ENCODE measurements at places on chromosomes 7 and 10.
A peak's percentile ranks its signal among the peaks of the same experiment; 100 is the strongest.

DNA sequence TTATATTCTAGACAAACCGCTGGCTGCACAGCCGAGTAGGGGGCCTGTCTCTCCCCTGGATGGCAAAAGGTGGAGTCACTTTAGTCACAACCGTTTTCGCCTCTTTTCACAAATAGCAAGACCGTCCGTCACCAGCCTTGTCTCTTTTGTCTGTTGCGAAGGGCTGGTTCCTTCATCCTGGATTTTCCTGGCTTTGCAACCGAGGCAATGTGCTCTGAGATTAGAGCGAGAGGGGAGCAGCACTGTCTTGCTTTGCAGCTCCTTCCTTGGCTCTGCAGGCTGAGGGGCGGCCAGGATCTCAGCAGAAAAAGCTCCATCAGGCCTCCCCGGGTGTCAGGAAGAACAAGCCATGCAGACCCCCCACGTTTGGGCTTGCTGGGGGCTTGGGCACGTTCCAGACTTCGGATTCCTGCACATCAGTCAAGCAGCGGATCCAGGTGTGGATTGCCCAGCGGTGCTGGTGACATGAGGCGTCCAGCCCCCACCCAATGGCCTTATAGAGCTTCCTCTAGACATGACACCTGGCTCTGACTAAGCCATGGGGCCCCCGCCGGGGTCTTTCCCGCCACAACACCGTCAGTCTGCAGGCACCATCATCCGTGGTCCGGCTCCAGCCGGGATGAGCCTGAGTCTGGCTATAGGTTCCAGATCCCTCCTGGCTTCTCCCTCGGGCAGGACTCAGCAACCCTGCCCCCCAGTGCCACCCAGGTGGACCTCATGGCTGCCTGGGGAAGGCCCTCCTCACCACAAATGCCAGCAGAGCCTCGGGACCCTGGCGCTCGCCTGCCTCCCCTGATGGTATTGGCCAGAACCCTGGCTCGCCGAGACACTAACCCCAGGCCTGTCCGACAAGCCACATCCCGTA is 467.6 kb upstream of the FOXK1 start:
- DNase-seq = no peak

DNA sequence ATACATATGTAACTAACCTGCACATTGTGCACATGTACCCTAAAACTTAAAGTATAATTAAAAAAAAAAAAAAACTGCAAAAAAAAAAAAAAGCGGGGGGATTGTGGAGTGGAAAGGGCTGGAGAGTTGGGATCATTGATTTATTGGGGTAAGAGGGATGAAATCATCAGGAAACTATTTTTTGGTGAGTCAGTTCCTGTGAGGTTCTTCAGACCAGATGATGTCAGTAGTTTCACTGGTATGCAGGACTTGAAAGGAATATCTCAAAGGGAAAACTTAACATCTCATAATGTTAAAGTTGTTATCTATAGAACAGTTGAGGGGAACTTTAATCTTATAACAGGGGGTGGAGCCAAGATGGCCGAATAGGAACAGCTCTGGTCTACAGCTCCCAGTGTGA is 32.6 kb upstream of the TECTB start:
- DNase-seq = no peak

DNA sequence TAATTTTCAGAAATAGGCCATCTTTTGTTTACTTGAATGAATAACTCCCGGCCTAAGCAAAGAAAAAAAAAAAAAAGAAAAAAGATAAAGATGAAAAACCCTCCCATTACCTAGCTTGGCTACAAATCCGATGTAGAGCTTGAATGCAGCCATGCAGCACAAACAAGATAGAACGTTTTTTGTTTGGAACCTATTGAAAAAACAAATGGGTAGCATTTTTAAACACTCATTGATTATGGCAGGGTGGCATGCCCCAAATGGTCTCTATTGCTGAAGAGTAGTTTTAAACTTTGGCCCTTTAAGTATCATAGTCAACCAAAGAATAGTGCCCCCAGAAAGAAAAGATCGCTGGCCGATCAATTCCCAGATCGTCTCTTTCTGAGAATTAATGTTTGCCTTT is 84.4 kb downstream of the VTI1A start:
- no peak for DNase-seq

- DNase-seq = no peak
These were observed 86.5 kb upstream of the GRB10 start for GRCh38 chr7:50869108-50869725.

- no peak for DNase-seq
These were observed 14.8 kb upstream of the CD36 start for GRCh38 chr7:80623503-80624252.

DNA sequence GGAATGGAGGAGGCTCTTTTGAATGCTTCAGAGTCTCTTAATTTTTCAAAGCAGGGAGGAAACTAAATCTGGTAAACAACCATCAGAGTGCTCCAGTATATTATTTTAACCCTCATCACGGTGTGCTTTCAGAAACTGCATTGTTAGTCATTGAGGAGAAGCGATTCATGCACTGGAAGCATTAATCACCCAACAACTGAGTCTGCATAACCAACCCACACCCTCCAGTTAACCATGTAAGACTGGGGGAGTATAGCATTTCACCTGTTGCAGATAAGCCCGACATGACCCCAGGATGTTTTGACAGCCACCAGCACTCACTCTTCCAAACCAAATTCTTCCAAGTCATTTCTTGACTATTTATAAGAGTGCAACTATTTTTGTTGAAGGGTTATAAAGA is 257.6 kb downstream of the GATA3 start:
- DNase-seq = no peak

GRCh38 chr10:14879124-14879927 is 660 bp downstream of the SUV39H2 start:
- peak; percentile 19 for DNase-seq

- no peak for DNase-seq
These were observed 858.7 kb downstream of the REEP3 start for GRCh38 chr10:64379898-64380297.

GRCh38 chr10:15188603-15189002 is 20.1 kb upstream of the NMT2 start:
- no peak for DNase-seq

DNA sequence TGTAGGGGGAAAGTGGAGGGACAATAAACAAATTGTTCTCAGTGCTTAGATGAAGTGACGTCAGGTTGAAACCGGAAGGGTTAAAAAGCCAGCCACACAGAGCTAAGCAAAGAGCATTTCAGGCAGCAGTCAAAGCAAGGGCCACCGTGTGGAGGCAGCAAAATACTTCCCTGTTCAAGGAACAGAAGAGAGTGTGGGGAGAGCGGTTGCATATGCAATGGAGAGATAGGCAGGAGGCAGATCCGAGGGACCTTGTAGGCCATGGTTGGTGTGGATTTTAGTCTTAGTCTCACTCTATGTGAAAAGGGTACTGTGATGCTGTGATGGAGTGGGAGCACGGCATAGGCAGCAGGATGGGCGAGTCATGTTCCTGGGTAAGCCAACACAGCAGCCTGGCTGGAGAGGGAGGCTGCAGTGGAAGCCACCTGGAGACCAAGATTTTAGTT is 3.8 kb upstream of the STN1 start:
- DNase-seq = peak; percentile 25

GRCh38 chr10:6384847-6385246 is 182.1 kb downstream of the PFKFB3 start:
- DNase-seq = no peak

GRCh38 chr7:137241655-137242360 is 101.7 kb downstream of the PTN start:
- no peak for DNase-seq

DNA sequence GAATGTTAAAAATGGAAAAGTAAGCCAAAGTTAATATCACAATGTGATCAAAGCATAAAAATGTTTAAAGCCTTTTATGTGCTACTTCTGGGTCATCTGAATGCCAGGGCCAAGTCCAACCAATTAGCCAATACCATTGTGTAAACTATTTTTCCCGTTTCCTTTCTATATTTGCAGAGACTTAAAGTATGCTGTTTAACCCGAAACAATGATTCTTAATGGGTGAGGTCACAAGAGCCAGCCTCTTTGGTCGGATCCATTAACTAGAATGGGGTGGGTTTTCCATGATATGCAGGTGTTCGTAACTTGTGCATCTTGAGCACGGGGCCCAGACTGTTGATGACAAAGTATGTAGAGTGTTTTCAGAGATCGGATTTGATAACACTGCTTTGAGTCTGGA is 111.3 kb upstream of the IGFBP3 start:
- no peak for DNase-seq

GRCh38 chr10:116974456-116975005 is 30.5 kb downstream of the SHTN1 start:
- DNase-seq = no peak

DNA sequence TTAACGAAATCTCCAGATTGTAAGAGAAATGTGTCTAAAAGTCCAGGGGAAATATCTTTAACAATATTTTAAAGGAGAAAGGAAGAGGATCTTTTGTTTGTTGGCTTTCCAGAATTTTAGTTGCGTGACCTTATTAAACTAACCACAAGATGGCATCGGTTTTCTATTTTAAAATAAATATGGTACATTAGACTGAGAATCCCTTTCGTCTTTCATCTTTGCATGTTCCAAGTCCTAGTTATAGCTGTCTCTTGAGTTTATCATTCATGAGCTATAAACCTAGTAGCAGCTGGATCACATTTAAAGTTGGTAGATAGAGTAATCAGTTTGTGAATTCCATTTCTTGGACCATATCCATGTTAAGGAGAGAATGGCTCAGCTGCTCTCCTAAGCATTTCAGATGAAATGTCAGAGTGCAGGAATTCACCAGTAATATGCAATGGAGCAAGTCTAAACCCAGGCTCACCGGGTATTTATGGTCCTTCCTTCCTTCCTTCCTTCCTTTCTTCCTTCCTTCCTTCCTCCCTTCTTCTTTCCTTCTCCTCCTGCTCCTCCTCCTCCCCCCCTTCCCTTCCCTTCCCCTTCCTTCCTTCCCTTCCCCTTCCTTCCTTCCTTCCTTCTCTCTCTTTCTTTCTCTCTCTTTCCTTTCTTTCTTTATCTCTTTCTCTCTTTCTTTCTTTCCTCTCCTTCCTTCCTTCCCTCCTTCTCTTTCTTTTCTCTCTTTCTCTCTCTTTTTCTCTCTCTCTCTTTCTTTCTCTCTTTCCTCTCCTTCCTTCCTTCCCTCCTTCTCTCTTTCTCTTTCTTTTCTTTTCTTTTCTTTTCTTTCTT is 57.8 kb upstream of the RAB18 start:
- no peak for DNase-seq

- DNase-seq = no peak
These were observed 19.4 kb upstream of the GATA3 start for GRCh38 chr10:8035006-8035640.

DNA sequence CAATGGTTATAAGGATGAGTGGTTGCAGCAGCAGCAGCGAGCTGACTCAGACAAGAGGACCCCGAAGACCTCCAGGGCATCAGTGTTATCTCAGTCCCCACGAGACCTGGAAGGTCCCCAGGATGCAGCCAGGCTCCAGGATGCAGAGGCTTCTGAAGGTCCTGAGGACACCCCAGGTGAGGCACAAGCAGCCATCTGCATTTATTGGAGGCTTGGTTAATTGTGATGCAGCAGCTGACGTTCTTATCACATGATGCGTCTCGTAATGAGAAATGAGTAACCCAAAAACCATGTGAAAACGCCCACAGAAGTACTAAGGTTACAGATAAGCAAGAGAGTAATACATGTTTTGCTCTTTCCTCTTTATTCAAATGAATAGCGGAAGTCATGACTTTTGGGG is 17.4 kb downstream of the C7orf57 start:
- DNase-seq = no peak

DNA sequence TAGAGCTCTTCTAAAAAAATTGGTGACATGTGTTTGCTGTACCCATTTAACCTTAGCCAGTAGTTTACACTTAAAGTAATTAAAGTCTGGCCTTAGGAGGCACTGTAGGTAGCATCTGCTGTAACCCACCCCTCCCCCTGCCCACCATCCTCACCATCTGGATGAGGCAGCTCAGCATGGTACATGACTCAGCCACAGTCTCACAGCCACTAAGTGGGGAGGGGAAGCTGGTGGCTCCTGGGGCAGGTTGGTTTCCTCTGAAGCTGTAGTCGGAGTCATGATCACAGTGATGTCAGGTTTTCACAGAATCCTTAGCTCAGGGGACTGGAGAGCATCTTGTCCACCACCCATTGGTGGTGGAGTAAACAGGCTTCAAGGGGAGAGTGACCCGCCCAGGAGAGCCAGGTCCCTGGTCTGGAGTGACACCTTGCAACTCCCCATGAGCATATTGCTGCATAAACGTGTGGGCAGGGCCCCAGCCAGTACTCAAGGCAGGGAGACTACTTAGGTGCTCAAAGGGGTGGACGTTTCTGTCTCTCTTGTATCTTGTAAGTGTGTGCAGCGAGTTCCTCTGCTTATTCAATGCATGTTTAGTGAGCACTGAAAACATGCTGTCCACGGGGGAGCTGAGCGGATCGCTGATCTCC is 125.9 kb downstream of the GRK5 start:
- DNase-seq = no peak

DNA sequence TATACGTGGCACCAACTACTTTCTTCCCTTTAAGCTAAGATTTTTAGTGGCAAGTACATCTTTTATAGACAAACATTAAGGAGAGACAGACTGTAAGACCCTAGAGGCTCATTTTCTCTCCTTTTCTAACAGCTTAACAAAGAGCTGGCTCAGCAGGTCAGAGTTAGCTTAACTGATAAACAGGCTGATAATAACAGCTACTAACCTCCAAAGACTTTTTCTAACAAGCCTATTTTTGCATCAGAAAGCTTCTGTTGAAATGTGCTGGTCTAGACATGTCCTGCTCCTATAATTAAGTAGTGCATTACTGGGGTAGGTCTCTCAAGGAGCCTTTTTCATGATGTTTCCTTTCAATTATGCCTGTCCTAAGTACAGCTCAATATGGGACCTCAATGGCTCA is 238.2 kb upstream of the FAM3C start:
- no peak for DNase-seq

- DNase-seq = no peak
These were observed 45.6 kb downstream of the CNNM2 start for GRCh38 chr10:102963756-102964025.

DNA sequence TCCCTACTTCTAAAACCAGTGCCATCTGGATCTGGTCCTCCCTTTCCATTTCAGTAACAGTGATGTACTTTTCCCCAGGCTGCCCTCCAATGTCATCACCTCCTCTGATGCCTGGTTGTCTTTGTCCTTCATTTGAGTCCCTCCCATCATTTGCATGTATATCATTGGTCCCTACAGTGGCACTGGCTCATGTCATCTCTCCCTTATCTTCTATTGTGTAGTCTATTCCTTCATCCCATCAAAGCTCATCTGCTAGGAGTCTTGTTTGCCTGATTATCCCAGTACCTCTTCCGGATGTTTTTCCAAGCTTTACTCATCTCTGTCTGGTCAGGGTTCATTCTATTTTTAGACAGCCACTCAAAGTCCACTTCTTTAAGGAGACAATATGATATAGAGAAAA is 292.9 kb upstream of the BMPER start:
- DNase-seq = no peak

Data from CD4-positive, alpha-beta T cell treated with Interferon gamma for 1 hour (primary cell).